Caki2 (cell line): ENCODE measurements at places on chromosomes 1 and 21. TPM values are rescaled to one million over a fixed set of nuclear protein-coding genes. Genes with fewer than 3 reads are reported as not detected.

DNA sequence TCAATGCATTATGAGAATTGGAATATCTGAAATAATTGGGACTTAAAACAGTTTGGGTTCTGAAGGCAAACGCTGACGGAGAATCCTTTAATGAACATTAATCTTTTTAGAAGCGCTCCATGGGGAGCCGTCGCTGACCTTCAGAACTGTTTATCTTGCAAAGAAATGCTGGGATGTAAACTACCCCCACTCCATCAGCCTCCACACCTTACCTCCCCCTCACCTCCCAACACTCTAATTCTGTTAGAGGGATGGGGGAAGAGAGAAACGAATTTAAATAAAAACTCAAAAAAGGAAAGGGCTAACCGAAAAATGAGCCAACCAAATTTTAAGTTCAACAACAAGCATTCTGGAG lies 44.1 kb upstream of the DNAJC6 start:
- DNase-seq = no peak

- no peak for DNase-seq
Observed at GRCh38 chr1:95223110-95223509, 10.9 kb upstream of the RWDD3 start.

GRCh38 chr21:38729754-38730379 lies 75.9 kb upstream of the ETS2 start:
- no peak for DNase-seq

GRCh38 chr1:182249201-182249676 lies 142.4 kb downstream of the GLUL start:
- no peak for DNase-seq

DNA sequence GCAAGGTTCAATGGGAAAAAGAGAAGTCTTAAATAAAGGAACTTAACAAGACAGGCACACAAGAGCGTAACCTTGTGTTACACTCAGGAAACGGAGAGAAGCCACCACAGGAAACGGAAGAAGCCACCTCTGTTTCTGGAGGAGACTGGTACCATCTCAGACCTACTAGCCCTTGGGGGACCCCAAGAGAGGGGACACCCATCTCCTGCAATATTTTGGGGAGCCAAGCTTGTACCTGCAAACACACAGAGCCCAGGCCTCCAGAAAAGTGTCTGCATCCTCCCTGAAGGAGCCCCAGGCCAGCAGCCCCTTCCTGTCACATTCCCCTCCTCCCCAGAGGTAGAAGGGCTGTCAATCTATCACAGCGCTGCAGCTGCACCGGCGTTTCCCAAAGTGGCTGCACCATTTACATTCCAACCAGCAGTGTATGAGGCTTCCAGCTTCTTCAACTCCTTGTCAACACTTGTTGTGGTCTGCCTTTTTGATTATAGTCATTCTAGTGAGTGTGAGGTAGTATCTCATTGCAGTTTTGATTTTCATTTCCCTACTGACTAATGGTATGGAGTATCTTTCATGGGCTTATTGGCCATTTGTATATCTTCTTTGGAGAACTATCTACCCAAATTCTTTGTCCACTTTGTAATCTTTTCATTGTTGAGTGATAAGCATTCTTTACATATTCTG lies 23.0 kb upstream of the PADI1 start:
- no peak for DNase-seq

- no peak for DNase-seq
Observed at GRCh38 chr1:8854240-8854639, 24.2 kb downstream of the ENO1 start.

DNA sequence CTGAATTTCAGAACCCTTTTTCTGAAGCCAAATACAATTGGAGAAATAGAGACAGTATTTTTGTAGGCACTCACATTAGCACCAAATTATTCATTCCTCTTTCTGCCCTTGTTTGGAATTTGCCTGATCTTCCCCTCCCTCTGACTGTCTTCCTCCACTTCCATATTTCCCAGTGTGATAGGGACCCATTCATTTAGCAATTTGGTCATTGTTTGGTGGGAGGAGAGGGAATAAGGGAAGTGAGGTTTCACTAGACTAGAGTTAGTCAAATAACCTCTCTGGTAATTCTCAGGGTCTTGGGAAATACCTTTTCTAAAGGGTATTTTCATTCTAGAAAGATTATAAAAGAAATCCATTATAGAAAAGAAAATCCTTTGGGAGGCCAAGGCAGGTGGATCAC lies 31.0 kb upstream of the MTMR11 start:
- no peak for DNase-seq

GRCh38 chr1:26981146-26981846 lies 12.2 kb upstream of the TRNP1 start:
- DNase-seq = no peak

DNA sequence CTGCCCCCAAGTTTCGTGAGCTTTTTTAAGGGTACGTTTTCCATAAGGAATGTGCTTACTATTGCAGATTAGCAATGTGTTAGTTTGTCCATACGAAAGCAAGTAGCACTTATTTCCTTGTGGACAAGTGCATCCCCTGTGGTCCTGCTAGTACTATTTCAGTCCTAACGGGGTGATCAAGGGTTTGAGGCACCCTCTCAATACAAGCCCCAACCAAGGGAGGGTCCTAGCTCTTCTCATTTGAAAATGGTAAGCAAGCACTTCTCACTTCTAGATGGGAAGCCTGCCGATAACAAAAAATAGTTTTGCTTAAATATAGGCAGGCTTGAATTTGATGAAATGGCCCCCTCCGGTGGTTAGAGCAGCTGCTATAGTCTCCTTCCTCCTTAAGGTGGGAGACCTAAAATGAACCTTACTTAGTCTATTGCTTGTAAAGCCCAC lies 64.0 kb upstream of the HMCN1 start:
- peak; percentile 53 for DNase-seq

DNA sequence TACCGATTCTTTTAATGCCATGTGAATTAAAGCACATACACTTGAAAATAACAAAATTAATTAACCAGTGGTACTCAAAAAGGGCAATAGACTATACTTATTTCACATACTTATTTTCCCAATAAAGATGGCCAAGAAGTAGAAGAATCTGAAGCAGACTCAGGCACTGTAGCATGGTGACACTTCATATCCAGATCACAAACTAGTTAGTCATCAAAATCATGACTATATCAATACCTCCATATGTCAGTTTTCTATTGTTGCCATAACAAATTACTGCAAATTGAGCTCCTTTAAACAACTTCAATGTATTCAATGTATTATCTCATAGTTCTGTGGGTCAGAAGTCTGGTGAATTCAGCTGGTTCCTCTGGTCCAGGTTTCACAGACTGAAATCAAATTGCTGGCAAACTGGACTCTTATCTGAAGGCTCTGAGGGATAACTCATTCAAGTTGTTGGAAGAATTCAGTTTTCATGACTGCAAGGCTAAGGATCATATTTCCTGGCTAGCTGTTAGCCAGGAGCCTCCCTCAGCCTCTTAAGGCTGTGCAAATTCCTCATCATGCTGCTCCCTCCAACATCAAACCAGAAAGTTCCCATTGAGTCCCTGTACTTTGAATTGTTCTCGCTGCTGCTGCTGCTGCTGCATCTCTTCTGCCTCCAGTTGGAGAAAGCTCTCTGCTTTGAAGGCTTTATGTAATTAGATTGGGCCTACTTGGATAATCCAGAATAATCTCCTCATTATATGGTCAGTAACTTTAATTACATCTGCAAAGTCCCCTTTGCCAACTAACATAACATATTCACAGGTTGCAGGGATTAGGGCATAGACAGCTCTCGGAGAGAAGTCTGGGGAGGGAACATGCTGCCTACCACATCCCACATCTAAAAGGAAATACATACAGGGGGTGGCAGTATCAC lies 91.5 kb downstream of the MRPL39 start:
- DNase-seq = no peak

GRIK1 gene
- total RNA-seq = not detected in 2 replicates

RXFP4 gene
- total RNA-seq = not detected in 2 replicates

MCOLN2 gene
- total RNA-seq = 3.1 TPM in 1 of 2 replicates, not detected in the other

IL22RA1 gene
- 0.61 and 0.68 TPM in 2 replicates for total RNA-seq

RGS8 gene
- total RNA-seq = not detected in 2 replicates
